ENCODE measurements at places on chromosomes 7 and 10.
A peak's percentile ranks its signal among the peaks of the same experiment; 100 is the strongest.

DNA sequence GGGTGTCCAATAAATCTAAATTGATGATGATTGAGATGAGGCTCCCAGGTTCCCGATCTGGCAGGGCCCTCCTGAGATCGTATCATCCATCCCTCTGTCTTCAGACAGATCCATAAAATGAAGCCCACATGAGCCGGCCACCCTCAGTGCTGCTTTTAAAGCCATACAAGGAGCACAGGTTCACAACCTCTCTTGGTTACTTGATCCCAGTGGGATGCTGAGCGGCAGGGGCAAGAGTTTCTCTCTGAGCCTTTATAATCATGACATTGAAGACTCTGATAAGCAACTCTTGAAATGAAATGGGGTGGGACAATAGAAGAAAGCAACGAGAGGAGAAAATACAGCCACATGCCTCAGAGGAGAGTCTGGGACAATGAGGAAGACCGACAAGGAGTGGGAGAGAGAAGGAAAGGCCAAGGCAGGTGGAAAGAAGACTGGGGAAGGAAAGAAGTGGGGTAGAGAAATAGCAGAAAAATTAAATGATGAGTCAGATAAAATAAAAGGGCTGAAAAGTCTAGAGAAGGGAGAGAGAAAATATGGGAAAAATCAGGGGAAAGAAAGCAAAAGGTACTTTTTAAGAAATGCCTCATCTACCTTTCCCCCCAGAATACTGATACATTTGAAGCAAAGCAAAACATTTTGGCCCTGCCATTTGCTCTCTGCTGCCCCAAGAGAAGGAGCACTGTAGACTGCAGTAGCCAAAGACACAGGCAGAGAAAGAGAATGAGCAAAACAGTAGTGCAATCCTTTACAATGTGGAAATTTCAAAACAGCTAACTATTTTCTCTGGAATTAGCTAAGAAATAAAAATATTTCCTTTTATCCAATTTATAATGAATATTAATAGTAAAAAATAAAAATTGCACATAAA is 14.6 kb downstream of the GBX1 start:
- DNase-seq = no peak

DNA sequence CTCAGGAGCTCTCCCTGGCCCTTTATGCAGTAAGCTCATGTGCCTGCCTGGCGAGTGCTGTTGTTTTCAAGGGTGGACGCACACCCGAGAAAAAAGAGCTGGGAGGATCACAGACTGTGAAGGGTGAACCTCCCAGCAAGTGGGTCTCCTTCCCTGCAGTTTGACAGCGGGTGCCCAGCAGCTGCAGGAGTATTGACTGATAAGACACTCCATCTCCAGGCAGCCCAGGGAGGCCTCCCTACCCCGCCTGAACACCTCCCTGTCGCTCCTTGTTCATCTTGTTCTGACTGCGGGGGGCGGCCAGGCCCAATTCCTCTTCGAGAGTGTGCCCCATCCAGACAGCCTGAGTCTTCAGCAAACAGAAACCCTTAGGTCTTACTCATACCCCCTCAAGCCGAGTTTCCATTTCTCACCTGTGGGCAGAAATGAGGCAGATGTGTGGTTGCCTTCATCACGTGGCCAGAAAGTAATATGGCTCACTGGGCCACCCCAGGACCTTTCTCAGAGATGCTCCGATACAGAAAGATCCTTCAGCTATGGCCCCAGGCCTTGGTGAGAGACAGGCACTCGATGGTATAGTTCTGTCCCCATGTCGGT is 17.2 kb downstream of the MDH2 start:
- no peak for DNase-seq

GRCh38 chr10:97270523-97271154 is 21.8 kb downstream of the ARHGAP19 start:
- DNase-seq = no peak

GRCh38 chr7:103148131-103148993 is 537 bp downstream of the NAPEPLD start:
- DNase-seq = no peak

DNA sequence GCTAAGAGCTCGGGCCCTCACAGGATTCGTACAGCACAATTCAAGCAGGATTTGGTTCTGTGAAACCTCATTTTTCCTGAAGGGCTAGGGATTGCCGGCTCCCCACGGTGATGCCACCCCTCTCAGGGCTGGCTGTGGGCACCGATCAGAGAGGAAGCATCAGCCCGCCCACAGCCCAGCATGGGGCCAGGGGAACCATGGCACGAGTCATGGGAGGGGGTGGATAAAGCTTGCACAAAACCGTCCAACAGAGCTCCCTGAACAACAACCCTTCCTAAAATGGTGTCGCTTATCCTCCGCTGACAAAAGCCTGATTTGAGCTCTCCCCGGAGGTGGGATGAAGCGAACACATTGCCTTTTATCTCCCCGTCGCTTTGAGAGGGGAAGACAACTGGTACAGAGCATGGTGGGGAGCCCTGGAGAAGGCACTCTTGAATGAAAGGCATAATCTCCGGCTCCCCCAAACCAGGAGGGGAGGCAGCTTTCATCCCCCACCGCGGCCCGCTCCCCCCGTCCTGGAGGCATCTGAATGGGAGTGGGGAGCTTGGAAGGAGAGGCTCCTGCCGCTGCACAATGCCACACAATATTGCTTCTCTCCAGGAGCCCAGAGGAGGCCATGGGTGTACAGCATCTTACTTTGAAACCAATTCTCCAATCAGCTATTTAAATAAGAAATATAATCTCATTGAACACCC is 144.0 kb downstream of the RPS24 start:
- no peak for DNase-seq

GRCh38 chr7:44604941-44605340 is 1.5 kb upstream of the OGDH start:
- DNase-seq = no peak

- DNase-seq = no peak
Measured at GRCh38 chr10:35739998-35740397, 97.9 kb upstream of the FZD8 start.

DNA sequence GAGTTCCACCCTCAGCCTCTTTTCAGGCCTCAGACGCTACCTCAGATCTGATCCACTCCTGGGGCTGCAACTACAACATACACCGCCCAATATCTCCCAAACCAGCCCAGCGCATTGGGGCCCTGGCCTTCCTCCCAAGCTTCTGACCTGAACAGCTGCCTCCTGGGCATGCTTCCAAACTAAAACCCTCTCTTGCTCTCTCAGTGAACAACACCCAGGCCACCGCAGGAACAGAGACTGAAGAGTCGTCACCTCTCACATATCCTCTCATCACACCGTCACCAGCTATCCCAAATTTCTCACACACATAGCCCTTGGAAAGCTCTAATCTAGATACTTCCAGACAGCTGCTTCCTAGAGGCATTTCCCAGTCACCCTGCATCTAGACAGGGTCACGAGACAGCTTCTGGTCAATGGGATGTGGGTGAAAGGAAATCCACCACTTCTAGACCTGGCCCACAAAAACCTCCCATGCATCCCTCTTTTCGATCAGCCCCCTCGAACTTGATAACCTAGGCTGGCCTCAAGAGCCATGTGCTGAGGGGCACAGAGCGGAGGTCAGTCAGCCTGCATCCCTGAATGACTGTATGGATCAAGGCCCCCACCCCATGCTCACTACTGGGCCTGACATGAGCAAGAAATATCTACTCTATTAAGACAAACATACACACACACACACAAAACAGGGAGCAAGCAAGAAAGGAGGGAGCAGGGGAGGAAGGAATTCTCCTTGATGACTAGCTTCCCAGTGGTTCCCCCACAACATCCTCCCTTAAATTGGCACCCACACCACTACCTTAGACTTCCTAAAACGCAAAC is 1.8 kb downstream of the PARP12 start:
- no peak for DNase-seq

GRCh38 chr10:133307776-133308420 is 774 bp downstream of the TUBGCP2 start:
- peak; percentile 52 for DNase-seq

GRCh38 chr10:61847640-61848039 is 53.9 kb upstream of the ARID5B start:
- DNase-seq = no peak

- no peak for DNase-seq
Measured at GRCh38 chr10:98351831-98352402, 63.1 kb downstream of the PYROXD2 start.

- no peak for DNase-seq
Measured at GRCh38 chr7:97015279-97015678, 9.4 kb downstream of the DLX5 start.

DNA sequence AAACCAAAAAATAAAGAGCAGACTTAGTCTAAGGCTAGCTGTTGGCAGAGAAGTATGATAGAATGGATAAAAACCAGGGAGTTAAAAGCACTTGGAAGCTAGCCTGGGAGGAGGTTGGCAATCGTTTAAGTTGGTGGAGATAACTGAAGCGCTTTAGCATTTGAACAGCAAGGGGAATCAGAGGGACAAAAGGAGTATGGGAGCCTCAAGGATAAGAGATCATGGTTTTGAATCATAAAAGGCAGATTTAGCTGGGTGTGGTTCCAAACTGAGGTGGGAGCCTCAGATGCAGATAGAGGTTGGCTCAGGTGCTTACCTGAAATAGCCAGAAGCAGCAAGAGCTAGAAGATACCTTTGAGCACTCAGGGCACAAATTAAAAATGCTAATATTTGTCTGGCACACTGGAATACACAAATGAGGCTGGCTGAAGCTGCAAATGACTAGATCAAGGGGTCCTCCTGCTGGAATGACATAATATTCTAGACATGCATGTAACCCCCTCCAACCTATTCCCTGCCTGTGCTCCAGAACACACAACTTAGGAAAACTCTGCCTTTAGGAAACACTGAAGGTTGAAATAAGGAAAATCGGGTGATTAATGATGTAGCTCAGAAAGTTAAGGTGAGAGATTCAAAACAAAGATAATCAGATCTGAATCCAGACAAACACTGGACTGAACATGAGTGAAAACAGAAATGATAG is 372.3 kb upstream of the LRRN3 start:
- no peak for DNase-seq

DNA sequence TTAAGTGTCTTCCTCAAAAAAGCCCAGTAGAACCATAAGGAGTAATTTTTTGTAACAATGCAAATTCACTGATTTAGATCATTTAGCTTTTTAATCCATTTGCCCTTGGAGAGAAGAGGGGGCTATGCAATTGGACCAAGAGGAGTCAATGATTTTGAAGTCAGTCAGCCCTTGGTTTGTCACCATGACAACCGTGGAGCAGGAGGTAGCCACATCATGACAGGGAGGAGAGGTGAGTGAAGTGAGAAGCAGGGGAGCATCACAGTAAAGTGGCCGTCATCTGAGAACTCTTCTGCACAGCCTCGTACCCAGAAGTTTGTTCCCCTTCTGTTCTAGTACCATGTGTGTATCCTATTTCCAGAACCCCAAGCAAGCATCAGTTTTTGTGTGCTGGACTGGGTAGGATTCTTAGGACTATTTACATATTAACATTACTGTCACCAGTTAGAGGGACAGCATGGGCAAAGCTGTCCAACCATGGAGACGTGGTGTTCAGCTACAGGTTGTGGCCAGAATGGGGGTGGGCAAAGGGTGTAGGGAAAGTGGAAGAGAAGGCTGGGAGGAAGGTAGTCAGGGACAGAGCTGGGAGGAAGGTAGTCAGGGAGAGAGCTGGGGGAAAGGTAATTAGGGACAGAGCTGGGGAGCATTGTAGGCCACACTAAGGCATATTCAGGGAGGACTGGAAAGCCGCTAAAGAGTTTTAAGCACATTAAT is 13.1 kb downstream of the UBE3C start:
- no peak for DNase-seq

- no peak for DNase-seq
Measured at GRCh38 chr7:155360495-155361345, 63.0 kb downstream of the INSIG1 start.

- DNase-seq = no peak
Measured at GRCh38 chr7:45985902-45986301, 64.8 kb upstream of the IGFBP3 start.

- no peak for DNase-seq
Measured at GRCh38 chr10:96719850-96720421, 378 bp downstream of the PIK3AP1 start.

- DNase-seq = no peak
Measured at GRCh38 chr10:99057936-99058690, 177.5 kb downstream of the HPSE2 start.

DNA sequence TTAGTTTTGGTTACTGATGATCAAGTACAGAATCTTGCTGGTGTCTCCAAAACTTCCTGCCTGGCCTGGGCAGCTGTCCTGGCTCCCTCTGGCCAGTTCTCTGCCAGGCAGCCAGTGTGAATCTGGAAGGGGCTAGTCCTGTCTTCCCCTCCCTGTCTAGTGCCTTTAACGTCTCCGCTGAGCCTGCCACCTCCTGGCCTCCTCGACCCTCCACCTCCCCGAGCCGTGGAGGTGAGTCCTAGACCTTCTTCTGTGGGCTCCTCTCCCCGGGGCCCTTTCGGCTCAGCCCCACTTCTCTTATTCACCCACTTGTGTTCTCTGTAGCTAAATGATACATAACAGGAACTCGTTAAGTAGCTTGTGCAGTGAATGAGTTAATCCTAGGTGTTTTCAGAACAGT is 218.2 kb downstream of the MGMT start:
- DNase-seq = no peak

Data from HTR-8/SVneo (cell line).